ENCODE measurements at places on chromosomes 1 and 21.

DNA sequence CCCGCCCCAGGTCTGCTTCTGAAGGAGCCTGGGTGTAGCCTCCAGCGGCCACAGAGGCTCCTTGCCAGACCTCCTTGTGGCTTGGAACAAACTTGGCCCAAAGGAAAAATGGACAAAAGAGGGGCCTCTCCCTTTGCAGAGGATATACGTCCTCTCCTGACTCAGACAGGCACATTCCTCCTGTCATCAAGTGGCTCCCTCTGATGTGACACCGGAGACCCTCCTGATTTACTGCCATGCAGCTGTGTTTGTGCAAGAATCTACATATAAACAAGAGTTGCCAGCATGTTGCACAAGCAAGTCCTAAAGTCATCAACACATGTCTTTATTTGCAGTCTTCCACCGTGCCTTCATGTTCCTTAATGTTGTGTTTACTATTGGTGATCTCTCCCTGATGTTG, 54.1 kb upstream of the F3 start:
- peak; percentile 27 for DNase-seq

DNA sequence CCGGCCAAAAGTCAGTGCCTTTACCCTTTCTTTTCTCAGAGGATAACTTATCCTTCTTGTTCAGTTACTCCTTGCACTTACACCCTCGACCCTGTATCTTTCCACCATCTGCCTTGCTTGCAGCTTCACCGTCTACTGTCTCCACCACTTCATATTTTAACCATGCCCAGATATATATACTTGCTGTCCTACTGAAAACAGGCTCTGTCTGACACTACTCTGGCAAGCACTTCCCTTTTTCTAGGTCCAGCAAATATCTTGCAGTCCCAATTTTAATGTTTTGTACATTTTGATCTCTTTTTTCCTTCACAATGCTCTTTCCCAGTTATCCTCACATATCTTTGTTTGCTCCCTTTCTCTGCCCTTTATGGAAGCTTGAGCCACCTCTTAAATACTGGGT, 308.6 kb downstream of the TPR start:
- no peak for DNase-seq

GRCh38 chr1:31628931-31629556, 11.6 kb downstream of the HCRTR1 start:
- DNase-seq, result no peak

DNA sequence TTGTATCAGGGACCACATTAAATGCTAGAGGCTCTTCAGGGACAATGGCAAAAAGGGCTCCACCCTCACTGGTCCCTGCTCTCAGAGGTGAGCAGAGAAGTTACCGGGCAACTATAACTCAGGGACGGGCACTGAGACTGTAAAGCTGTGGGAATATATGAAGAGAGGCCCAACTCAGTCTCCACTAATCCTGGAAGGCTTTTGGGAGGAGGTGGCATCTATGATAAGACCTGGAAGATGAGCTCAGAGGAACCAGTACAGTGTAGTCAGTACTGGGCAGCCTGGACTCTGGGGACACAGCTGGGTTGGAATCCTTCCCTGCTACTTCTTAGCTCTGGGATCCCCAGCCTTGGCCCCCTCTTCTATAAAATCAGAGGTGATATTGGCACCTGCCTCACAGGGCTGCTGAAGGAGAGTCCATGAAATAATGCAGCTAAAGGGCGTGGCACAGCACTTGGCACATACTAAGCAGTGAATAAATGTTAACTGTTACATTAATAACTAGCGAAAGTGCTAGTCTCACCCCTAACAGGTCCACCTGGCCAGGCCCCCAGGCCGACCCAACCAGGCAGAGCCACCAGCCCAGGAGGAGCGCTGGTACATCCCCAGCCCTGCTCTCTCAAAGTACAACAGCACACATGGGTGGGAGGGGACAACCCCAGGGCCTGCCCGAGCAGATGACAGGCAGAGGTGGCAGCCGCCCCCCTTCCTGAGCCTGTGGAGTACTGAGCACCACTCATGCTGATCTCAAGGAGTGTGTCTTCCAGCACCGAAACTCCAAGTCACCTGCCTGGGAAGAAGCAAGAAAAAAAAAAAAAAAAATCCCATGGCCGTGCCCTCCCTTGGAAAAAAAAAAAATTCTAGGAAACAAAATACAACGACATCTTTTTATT, 62.7 kb downstream of the CASZ1 start:
- DNase-seq, result no peak

GRCh38 chr1:206589206-206589605, 23.1 kb downstream of the EIF2D start:
- DNase-seq, result peak; percentile 81

- DNase-seq, result no peak
Observed at GRCh38 chr1:201895913-201896807, 7.5 kb downstream of the SHISA4 start.

GRCh38 chr1:26293911-26294463, 12.4 kb downstream of the UBXN11 start:
- DNase-seq, result no peak

- DNase-seq, result no peak
Observed at GRCh38 chr1:174837386-174837785, 162.4 kb upstream of the CACYBP start.

DNA sequence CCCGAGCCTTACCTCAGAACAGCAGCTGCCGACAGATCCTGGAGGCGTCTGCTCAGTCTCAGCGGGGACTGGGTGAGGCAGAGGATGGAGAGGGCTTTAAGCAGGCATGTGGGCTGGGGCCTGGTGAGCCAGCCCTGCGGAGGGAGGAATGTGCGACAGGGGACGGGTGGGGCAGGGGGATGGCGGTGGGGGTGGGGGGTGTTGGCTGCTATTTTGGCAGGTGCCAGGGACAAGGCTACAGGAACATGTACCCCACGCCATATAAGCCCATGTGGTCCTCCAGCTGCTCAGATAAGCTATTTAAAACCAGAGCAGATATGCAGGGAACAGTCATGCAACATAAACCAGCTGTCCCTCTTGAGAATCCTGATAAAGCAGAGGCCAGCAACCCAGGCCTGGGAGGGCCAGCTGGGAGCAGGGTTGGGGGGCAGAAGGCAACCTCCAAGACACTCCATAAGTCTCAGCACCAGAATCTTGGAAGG, at the start of gene TNNT2:
TSS of gene TNNT2 (minus strand) at position 70 of the 482 bp plus-strand sequence. CDS start 4,426 bp downstream, outside the sequence.
- DNase-seq, result no peak

GRCh38 chr21:35191128-35191527, 142.0 kb upstream of the RUNX1 start:
- DNase-seq, result no peak

- no peak for DNase-seq
Observed at GRCh38 chr21:26127918-26128317, 42.7 kb downstream of the APP start.

GRCh38 chr1:217078078-217078690, 355.0 kb upstream of the ESRRG start:
- DNase-seq, result no peak

DNA sequence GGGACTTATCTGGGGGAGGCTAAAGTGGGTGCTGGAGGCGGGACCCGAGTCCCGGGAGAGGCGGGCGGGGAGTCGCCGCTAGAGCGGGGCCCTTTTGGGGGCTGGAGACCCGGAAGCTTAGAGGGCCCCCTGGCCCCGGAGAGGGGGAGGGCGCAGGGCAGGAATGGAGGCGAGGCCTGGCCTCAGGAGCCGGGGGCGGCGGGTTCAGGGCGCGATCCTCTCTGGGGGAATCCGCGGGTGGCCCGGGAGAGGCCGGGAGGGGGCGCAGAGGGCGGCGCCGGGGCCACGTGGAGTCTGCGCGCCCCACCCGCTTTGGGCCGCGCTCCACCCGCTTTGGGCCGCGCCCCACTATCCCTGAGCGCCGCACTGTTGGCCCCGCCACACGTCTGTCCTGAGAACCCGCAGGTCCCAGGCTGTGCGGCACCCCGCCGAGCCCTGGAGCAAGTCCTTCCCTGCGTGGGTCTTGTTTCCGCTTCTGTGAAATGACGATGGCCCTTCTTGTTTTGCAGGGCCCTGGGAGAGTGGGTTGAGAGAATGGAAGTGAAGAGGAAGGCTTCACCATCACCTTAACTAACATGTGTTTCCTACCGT, 84.4 kb downstream of the NKAIN1 start:
- no peak for DNase-seq

- DNase-seq, result peak; percentile 55
Observed at GRCh38 chr1:10401281-10401680, 2.4 kb downstream of the PGD start.

- DNase-seq, result no peak
Observed at GRCh38 chr1:35615440-35615839, 25.9 kb downstream of the PSMB2 start.

GRCh38 chr1:113860891-113861290, 10.6 kb downstream of the PTPN22 start:
- DNase-seq, result peak; percentile 44

GRCh38 chr1:201100169-201100930, 11.9 kb downstream of the CACNA1S start:
- DNase-seq, result no peak

- DNase-seq, result no peak
Observed at GRCh38 chr1:65075123-65075976, 72.7 kb upstream of the AK4 start.

GRCh38 chr1:203771901-203772301, 6.9 kb downstream of the LAX1 start:
- no peak for DNase-seq

GRCh38 chr21:16870103-16870502, 642.7 kb upstream of the CXADR start:
- DNase-seq, result peak; percentile 20

DNA sequence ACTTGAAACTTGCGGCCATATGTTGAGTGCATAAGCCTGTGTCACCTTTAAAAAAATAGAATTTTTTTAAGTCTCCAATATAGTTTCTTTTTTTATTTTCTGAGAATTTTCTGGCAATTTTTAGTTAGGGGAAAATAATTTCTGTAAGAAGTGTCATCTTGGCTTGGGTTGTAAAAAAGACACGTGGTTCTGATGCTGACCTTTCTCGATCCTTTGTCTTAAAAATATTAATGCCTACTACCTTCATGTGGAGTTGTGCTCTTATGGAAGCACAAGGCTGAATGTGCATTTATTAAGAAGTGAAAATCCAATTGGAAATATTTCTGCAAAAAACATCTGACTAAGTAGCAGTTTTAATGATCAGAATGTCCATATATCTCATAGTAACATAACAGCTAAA, 3.5 kb downstream of the ELAVL4 start:
- no peak for DNase-seq

GRCh38 chr1:6347641-6348487, 45.7 kb downstream of the ACOT7 start:
- no peak for DNase-seq

- no peak for DNase-seq
Observed at GRCh38 chr1:172885971-172886370, 164.8 kb downstream of the TNFSF18 start.

DNA sequence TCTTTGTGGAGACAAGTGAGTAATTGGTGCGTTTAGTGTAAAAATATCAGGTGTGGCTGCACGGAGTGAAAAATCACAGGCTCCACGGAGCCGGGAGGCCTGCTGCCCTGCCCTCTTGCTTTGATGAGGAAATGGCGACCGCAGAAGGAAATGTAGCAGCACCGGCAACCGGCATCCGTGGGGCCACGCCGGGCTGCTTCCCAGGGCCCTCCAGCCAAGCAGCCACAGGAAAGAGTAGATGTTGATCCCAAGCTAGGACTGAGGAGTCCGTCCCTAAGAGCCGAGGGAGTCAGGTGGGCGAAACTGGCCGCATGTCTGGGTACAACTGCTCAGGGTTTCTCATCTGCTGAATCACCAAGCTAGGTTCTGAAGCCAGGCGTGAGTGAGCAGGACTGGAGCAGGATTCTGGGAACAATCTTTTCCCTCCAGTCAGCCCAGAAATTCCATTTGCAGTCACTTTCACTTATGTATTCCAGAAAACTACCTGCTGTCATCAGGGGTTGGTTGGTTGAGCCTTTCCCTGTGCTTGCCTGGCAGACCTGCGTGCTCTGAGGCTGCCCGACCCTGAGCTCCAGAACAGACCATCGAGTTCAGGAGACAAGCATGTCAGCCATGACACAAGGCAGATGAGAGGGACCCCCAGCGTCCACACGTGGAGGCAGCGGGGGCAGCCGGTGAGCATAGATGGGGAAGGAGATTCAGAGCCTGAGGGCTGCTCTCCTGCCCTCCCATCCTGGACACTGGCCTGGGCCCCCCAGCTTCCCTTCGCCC, 5.8 kb upstream of the ITGB2 start:
- DNase-seq, result no peak

DNA sequence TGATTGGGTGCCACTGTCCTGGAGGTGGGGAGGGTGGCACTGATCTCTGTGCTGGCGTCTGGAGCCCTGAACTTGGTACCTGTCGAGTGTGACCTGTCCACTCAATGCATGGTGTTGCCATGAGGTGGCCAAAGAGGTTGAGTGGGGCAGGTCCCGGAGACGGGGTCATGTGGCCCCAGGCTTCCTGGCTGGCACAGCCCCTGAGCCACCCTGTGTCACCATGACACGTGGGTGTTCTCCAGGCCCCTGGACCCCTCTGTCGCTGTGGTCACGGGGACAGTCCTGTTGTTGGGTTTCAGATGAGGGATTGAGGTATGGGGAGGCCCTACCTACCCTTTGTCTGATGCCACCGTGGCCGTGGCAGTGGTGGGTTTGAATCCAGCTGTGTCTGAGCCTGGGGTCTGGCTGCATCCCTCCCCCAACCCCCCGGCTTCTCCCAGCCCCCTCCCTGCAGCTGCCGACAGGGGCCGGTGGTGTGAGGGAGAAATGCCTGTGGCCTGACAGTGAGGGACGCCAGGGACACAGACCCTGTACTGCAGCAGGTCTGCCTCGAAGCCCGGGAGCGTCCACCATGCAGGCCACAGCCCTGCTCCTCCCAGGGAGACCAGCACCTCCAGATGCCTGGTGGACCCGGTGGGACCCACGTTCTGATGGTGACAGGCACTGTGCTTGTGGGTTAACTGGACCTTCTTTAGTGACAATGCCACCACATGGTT, 12.0 kb downstream of the TRPM2 start:
- DNase-seq, result no peak

GRCh38 chr1:220528679-220529501, 954 bp downstream of the MARK1 start:
- DNase-seq, result no peak

DNA sequence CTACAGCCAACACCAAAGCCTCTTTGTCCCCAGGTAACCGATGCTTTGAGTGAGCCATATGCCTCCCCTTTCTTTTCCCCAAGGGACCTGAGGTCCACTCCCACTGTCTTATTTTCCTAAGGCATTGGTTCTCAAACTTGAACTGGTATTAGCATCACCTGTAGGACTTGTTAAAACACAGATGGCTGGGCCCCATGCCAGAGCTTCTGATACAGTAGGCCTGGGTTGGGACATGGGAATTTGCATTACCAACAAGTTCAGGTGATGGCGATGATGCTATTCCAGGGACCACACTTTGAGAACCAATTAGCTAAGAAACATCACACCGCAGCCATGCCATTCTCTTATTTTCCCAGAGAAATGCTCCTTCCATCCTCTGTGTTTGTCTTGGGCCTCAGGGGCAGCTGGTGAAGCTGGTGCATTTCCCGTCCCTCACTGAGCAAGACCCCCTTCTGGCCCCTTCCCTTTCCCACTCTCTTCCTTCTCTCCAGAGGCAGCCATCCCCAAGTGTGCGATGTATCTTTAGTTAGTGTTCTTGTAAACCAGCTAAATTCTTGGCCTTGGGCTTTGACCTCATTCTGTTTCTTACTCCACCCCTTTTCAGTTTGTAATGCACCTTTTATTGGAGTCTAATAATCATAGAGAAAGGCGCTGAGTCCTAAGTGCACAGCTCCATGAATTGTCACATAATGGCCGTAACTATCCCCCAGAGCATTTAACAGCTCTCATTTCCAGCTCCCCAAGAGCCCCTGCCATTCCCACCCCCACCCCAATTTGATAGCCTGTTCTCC, 14.2 kb upstream of the TTC22 start:
- DNase-seq, result no peak
